ENCODE measurements at places on chromosomes 1 and 21.

GRCh38 chr1:1531947-1532346 lies 8.5 kb downstream of the TMEM240 start:
- DNase-seq = no peak

DNA sequence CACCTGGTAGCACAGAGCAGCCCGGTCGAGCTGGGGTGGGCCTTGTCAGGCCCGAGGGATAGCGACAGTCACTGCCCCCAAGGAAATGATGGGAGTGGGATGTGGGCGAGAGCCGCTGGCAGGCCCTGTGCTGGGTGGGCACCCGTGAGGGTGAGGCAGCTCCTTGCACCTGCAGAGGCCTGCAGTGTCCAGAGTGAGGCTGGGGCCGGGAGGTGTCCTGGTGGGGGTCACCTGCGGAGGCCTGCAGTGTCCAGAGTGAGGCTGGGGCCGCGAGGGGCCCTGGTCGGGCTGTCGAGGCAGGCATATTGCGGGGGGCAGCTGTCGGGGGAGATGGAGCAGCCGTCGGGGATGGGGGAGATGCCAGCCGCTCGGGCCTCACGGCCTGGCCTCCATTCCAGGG lies 49.5 kb downstream of the SLC19A1 start:
- DNase-seq = no peak

- no peak for DNase-seq
Observed at GRCh38 chr1:114154146-114154962, 685 bp upstream of the SYT6 start.

DNA sequence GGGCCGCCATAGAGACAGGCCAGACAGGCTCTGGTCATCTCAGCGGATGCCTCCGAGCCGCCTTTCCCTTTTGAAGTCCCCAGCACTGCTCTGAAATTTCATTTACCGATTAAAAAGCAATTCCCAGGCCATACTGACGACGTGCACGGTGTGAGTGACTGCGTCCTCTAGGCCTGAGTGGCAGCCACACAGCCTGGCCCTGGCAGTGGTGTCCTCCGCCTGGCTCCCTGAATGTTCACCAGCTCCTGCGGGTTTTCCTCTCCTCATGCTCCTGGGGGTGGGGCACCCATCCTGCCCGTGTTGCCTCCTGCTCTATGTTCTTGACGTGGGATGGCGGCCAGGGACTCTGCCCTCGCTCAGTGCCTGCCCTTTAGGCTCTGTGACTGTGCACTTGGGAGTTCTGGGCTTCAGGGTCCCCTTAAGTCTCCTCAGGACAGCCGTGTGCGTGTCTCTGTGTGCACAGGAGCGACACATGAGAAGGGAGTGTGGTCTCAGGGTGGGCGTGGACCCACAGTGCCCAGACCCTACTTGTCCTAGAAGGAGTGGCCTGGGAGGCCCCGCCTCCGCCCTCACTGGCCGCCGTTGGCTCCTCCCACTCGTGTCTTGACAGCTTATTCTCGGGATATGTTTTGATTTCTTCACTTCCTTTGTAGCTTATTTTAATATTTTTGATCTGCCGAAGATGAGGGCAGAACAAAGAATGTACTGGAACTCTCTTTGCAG lies 3.6 kb downstream of the SKI start:
- peak; percentile 82 for DNase-seq

DNA sequence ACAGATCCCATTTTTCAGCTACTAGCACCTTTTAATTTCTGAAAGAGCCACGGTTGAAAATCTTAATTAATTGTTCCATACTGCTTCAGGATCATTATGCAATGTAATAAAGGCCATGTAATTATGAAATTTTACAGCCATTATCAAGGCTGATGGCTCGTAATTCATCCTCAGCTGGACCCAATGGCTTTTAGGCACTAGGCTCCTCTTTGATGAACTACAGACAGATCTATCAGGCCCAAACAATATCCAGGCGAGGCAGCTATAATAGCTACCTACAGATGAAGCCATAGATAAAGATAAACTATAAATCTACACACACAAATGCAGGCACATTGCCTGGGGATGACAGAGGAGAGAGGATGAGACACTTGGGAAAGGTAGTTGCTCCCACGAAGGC lies 110.5 kb upstream of the USH2A start:
- DNase-seq = no peak

- no peak for DNase-seq
Observed at GRCh38 chr1:153763365-153764225, 11.6 kb upstream of the SLC27A3 start.

- DNase-seq = no peak
Observed at GRCh38 chr1:11484321-11484655, 5.3 kb downstream of the DISP3 start.

- no peak for DNase-seq
Observed at GRCh38 chr1:186297439-186298045, 77.5 kb downstream of the TPR start.

GRCh38 chr1:93244298-93245069 lies 64.0 kb downstream of the CCDC18 start:
- DNase-seq = no peak

- DNase-seq = no peak
Observed at GRCh38 chr1:173779936-173780335, 44.5 kb upstream of the DARS2 start.

DNA sequence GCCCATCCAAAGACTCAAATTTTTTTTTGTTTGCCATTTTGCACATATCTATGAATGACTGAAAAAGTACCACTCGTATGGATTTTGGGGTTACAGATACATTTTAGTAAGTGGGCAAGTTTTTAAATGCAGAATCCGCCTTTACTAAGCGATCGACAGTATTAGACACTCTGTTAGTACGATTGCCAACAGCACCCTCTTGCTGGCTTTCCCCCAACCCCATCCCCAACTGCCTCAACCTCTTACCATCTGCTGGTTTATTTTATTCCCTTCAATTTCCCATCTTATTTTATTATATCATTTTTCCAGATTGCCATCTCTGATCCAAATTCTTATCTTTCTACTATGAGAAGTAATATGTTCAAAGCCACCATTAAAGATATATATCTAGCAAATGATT lies 244.8 kb downstream of the LRRIQ3 start:
- no peak for DNase-seq

DNA sequence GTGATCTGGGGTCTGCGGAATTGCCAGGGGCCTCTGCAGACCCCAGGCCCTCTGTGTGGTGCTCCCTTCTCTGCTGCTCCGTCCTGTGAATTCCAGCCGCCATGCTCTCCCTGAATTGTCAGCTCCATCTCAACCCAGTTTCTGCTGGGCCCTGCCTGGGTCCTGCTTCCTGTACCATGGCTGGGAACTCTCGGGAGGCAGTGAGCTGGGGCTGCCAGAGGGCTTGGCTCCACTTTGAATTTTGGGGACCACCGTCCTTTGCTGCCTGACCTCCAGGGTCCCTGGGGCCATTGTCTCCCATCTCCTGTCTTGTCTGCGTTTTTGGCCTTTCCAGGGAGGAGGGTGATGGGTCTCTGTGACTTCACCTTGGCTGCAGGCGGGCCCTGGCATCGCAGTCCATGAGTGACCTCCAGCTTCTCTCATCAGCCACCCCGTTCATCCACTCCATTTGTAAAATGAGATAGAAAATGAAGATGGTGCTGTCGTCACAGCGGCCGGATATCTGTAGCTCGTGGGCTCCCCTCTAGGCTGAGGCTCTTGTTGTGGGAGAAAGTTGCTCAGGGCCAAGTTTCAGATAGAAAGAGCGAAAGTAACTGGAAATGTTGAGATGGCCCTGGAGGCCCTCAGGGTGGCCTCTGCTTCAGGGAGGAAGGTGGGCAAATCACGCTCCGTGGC lies 38.3 kb downstream of the SKI start:
- no peak for DNase-seq

DNA sequence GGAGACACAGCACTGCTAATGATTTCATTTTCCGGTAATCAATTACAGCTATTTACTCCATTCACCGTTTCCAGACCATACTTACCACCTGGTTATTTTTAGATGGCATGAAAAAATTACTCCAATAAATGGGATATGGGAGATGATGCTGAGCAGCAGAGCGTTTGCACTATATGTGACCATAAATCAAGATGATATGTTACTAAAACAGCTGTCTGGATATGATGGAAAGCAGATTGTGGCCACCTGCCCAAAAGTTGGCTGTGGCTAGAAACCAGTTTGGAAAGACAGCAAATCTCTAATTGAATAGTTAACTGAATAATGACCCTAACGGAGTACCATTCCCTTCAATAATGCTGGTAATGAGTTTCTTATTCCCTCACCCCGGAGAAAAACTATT lies 22.5 kb upstream of the KCTD3 start:
- DNase-seq = no peak

DNA sequence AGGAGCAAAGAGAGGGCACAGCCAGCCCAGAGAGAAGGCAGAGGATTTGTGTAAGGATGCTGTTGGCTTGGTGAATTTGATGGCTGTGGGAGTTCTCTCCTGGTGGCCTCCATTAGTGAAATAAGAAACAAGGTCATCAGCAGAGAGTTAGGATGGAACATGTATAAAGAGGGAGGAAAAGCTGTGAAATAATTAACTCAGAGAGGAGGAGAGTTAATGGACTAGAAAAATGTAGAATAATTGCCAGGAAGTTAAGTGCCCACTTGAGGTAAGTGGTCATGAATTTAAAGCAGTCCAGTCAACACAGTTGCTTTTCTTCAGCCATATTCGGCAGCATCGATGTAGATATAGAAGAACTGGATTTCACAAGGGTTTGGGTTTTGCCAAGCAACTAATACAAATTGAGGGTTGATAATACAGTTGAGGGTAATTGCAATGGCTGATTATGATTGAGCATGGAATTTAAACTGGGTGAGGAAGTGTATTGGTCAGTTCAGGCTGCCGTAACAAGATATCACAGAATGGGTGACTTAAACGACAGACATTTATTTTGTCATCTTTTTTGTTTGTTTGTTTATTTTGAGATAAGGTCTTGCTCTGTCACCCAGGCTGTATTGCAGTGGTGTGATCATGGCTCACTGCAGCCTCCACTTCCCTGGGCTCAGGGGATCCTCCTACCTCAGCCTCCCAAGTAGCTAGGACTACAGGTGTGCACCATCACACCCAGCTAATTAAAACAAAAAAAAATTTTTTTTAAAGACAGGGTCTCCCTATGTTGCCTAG lies 31.7 kb upstream of the KLF17 start:
- no peak for DNase-seq

- no peak for DNase-seq
Observed at GRCh38 chr1:169925505-169926482, 32.1 kb upstream of the SCYL3 start.

- no peak for DNase-seq
Observed at GRCh38 chr1:93205892-93206566, 25.5 kb downstream of the CCDC18 start.

GRCh38 chr1:110675060-110675791 lies 486 bp upstream of the KCNA3 start:
- no peak for DNase-seq

DNA sequence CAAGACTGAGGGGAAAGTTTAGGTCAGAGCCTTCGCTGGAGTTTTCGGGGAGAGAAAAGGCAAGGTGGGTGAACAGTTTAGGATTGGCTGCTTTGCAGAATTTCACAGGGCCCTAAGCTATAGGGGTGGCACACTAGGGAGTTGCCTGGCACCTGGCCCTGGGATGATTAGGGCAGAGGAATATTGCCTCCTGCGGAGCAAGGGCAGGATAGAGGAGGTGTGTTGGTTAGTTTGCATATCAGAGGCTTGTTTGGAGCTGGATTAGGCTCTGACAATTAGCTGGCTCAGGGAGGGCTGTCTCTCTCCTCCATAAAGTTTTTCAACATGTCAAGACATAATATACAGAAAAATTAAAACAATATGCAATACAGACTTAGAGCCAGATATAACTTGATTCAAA lies 436.4 kb downstream of the DISC1 start:
- no peak for DNase-seq

- no peak for DNase-seq
Observed at GRCh38 chr1:114122941-114123618, 30.6 kb downstream of the SYT6 start.

- DNase-seq = no peak
Observed at GRCh38 chr1:26184086-26184485, 6.3 kb upstream of the CATSPER4 start.

- no peak for DNase-seq
Observed at GRCh38 chr1:52571783-52572182, 18.9 kb upstream of the TUT4 start.

DNA sequence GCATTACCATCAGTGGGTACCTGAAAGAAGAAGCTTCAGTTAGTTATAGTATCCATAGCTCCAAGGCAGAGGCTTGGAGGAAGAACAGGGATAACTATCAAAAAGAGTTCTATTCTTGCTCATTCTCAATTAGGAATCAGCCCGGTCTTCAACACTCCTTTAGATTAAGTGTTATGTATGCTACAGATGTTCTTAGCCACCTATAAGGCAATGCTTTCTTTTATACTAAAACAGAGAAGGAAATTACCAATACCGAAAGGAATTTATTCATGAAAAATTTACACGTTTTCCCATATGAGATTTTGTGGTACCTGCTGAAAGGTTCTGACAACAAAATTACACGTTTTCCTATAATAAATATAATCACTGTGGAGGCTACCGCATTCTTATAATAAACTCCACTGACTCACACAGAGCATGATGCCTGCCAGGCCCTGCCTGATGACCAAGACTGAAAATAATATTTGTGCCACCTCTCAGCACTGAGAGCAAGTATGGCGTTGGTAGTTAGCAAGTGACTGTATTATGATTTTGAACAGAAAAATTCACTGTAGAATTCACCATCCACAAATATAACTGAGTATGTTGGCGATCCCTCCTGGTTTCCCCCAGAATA lies 58.3 kb downstream of the APP start:
- DNase-seq = no peak
